ELR (cell line): ENCODE measurements at places on chromosomes 11 and 22.
A peak's percentile ranks its signal among the peaks of the same experiment; 100 is the strongest.

DNA sequence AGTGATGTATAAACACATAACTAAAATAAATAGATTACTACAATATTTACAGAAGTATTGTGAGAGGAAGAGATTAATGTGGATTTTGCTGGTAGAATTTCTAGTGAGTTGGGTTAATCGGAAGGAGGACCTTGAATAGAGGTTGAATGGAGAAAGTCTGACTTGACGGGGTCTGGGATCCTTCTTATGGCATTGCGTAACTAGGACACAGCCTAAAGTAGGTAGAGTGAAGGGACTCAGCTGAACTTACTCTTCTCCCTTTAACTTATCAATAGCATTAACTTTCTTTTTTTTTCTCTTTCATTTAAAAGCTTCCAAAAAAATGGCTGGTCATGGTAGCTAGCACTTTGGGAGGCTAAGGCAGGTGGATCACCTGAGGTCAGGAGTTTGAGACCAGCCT is 139.2 kb downstream of the HIPK3 start:
- DNase-seq: no peak

- no peak for DNase-seq
These were observed 7.6 kb downstream of the VPS26B start for GRCh38 chr11:134231958-134232659.

DNA sequence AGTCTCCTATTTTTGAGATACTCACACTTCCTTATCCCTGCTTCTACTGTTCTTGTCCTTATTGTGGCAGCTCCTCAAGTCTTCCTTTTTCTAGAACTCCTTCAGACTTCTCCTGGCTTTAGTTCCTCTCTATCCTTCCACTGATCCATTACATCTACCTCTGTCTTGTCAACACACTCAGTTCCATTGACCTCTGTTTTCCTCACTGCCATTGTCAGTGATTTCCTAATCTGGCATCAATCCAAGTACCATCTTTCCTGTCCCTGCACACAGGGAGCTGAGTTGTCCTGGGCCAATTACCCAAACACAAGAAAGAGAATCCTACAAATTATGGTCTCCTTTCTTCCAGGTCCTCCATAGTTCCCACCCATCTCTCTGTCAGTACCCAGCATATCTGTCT is 27.9 kb upstream of the RIC3 start:
- no peak for DNase-seq

DNA sequence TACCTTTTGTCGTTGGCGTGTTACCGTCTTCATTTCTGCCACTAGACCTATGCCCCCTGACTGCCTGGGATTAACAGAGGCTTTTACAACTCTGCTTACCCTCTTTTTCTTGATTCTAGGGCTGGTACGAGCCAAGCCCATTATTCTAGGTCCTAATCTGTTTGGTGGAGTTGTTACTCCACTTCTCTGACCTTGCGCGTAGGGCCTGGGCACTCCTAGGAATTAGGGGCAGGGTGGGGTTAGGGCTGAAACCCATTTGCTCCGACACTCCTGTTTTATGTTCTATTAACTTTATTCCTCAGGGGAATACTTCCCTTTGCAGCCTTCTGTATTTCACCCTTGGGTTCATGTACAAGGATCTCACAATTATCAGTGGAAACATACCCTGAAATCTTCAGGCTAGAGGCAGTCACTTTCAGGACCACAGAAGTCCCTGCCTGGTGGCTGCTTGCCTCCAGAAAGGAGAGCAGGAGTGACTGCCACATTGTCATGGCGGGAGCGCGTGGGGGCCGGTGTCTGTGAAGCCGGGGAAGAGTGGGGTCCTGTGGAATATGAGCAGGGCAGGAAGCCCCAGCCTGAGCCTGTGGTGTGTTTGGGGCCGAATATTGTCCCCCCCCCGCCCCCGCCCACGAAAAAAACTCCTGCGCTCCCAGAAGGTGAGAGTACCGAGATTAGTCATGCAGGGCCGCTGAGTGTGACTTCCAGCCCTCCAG is 731 bp upstream of the SLC37A2 start:
- DNase-seq: no peak

DNA sequence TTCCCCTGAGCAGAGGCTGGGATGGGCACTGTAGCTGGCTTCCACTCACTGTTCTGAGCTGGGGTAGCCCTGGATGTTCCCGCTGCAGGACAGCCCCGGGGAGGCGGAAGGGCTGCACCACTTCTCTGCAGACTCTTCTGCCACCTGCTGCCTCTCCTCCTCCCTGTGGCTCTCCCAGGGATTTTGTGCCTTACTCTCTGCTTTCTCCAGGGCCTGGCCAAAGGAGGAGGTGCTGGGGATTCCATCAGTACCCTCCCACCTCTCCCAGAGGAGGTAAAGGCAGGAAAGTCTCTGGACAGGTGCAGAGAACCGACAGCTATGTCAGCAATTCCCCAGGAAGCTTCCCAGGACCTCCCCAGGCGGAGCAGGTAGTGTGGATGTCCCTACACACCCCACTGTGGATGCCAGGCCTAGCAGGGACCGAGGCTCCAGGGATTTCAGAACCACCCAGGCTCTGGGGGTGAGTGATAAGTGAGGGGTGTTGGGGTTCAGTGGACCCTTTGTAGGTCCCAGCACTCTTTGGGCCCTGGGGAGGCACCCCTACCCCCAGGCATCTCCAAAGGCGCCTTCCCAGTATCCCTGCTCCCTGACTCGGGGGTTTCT is 11.3 kb downstream of the DUSP8 start:
- DNase-seq: no peak

GRCh38 chr11:73270855-73271477 is 1.2 kb upstream of the P2RY6 start:
- no peak for DNase-seq

GRCh38 chr11:68756171-68756766 is 4.9 kb upstream of the TESMIN start:
- DNase-seq: peak; percentile 58

- DNase-seq: no peak
These were observed 214.5 kb downstream of the BARX2 start for GRCh38 chr11:129590030-129590752.

DNA sequence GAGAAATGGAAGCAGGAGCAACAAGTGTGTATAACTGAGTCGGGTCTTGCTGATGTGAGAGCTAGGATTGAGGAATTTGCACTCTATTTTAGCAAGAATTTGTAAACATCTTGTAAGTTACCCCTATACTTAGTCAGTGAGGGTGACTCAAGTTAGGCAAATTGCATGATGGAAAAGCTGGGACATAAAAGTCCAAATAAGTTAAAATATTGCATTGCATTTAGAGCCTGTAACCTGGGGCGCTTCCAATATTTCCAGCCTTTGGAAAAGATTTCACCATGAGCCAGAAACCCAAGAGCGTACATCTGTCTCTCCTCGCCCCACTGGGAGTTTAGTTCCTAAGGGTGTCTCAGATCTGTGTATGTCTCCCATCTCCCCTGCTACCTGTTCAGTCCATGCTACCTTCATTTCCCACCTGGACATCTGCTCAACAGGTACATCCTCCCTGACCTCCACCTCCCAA is 37.0 kb upstream of the ACCSL start:
- DNase-seq: peak; percentile 39

DNA sequence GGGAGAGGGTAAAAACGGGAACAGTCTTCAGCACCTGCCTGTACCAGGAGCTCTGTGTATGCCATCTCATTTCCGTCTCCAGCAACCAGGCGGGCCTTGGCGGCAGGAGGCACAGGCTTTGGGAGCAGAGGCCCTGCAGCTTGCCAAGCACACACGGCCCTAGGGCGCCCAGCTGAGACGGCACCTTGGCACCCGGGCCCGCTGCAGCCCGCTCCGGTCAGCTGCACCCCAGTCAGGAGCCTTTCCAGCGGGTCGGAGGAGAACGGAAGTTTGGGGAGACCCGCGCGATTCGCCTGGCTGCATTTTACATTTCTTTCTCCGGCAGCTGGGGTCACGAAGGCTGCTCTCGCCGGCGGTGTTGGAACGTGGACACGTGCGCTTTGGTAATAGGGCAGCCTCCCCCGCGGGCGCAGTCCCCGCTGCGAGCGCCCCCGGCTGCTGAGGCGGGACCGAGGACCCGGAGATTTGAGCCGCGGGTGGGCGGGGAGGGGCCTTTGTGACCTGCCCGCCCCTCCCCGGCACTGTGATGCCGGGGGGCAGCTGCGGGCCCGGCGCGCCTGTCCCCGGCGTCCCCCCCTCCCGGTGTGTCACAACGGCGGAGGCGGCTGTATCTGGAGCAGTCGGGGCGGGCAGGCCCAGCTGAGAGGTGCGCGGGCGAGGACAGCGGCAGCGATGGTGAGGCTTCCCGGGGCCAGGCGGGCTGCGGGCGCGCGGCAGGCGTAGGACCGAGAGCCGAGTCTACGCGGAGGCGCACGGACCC is at the start of gene TUBA8:
Gene TUBA8, plus strand, starts transcription at position 616 of the 760 bp plus-strand sequence. Its CDS starts 57 bp downstream, at position 673.
- peak; percentile 42 for DNase-seq

- DNase-seq: no peak
These were observed 58.7 kb upstream of the CHST1 start for GRCh38 chr11:45724153-45724552.

DNA sequence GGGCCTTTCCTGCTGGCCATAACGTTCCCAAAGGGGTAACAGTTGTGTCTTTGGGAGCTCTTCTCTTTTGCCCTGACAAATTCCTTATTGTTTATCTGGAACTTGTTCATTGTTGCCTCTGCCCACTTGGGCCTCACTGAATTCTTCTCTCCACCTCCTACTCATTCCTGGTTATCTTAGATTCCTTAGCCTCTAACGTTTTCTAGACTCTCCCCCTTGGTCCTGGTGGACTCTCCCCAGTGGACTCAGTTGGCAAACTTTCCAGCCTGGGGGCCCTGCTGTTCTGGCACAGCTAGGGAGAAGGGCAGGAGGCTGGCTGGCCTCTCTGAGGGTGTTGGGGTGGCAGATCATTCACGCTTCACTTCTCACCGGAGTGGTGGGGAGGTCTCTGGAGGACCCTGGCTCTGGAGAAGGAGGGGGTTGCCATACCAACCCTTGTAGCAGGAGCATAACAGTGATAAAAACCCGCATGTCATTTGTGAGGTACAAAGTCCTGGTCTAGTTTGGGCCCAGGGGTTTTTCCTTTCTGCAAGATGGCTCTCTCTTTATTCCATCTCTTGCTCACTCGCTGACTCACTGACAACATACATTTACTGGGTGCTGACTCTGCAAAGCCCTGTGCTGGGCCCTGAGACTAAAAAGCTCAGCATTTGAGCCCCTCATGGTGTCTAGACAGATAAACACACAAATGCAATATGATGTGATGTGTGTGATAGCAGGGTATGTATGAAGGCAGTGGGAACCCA is 39.7 kb downstream of the YWHAH start:
- DNase-seq: no peak

GRCh38 chr11:7578276-7578955 is 64.6 kb downstream of the PPFIBP2 start:
- DNase-seq: no peak

- no peak for DNase-seq
These were observed 19.5 kb upstream of the TPH1 start for GRCh38 chr11:18065572-18065971.

- DNase-seq: no peak
These were observed 36.9 kb upstream of the BID start for GRCh38 chr22:17811119-17811518.

GRCh38 chr22:50670914-50671538 is 1.6 kb upstream of the SHANK3 start:
- no peak for DNase-seq

GRCh38 chr11:59918987-59919589 is 19.1 kb upstream of the OOSP1 start:
- peak; percentile 90 for DNase-seq

DNA sequence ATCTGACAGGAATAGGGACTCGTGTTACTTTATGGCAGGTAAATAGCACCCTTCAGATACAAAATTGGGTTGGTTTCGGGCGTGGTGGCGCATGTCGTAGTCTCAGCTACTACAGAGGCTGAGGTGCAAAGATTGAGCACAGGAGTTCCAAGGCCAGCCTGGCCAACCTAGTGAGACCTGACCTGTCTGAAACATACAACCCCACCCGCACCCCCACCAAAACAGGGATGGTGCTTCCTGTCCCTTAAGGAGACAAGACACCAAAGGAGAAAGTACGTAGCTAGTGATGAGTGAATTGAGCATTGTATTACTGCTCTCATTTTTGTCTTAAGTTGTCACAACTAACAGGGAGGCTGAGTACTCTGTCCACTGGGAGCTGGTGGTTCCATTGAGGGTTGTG is 14.1 kb downstream of the RBM4 start:
- no peak for DNase-seq

DNA sequence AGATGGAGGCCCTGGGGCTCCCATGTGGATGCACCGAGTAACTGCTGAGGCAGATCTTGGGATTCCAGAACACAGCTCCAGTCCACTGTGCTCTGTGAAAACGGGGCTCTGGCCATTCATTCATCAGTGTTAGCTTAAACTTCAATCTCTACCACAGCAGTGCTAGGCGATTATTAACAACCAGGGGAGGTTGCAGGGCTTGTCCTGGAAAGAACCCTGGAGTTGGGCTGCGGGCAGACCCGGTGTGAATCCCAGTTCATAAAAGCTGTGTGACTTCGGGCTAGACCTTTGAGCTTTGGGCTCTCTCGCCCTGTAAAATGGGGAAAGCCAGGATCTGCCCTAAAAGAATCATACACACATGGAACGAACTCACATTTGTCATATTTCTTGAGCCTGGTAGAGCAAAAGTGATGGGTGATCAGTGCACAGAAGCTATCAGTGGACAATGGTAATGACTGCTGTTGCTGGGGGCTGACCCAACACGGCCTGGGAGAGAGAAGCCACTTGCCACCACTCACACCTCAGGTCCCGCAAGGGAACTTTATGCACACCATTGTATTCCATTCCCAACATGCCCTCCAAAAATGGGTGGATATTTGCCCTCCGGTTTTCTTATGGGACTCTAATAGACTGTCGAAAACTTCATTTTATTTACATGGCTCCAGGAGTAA is 15.6 kb upstream of the CRYBB3 start:
- DNase-seq: no peak

DNA sequence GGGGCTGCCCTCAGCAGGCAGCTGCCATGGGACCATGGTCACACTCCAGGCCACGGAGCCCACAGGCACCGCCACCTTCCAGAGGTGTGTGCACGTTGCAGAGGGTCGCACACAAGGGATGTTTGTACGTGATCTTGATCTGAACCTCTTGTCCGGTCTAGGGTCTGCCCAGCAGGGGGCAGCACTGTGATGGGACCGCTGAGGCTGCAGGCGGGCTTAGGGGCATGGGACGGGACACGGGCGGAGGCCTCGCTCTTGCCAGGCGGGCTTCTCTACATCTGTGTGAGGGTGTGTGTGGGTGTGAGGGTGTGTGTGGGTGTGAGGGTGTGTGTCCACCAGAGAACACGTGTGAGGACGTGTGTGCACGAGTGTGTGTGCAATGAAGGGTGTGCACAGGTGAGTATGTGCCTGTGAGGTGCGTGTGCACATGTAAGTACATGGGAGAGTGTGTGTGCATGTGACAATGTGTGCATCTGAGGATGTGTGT is 52.4 kb downstream of the CACNA1I start:
- peak; percentile 56 for DNase-seq

GRCh38 chr11:71947498-71947897 is 18.7 kb downstream of the RNF121 start:
- DNase-seq: no peak

GRCh38 chr11:76234416-76235232 is 28.3 kb upstream of the WNT11 start:
- DNase-seq: peak; percentile 77

DNA sequence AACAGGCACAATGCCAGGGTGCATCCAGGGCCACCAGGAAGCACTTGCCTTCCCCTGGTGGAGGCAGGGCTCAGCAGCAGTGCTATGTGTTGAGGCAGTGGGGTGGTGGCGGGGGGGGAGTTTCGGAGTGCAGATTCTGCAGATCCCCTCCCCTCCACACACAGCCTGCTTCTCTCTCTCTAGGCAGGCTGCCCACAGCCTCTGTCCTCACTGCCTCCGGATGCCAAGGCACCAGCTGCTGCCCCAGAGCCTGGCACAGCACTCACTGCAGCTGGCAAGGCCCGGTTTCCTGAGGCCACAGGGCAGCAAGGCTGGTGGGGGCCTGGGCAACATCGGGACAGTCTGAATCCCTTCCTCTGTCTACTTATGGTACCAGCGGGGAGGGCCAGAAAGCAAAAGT is 35.8 kb downstream of the NRXN2 start:
- no peak for DNase-seq
